NCI-H2227 treated with DMSO at 0.1 percent for 48 hours (cell line): ENCODE measurements at places on chromosomes 5 and 9.

DNA sequence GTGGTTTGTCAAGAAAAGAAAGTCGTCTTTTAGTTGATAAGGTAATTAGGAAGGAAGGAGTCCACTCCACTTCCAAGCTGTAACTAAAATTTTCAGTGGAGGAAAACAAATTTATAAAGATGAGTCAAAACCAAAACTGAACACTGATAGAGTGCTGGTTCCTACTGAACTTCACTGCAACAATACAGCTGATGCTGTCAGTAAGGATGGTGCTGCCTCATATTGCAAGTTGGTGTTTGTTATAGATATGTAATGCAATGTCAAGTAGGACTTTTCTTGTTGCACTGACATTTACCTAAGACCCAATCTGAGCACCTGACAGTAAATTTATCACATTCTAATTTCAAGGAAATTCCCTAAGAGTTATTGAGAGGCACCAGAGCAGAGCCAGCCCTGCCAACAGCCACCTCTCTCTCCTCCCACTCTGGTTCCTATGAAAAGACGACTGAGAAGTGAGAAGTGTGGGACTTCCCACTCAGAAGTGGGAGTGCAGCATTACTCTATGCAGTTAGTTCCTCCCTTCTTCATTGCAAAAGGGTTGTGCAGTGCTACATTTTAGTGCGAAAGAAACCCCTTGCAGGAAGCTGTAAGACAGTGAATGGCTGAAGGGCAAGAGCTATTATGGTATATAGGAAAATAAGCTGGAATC is 350.8 kb downstream of the NFIB start:
- DNase-seq = no peak

DNA sequence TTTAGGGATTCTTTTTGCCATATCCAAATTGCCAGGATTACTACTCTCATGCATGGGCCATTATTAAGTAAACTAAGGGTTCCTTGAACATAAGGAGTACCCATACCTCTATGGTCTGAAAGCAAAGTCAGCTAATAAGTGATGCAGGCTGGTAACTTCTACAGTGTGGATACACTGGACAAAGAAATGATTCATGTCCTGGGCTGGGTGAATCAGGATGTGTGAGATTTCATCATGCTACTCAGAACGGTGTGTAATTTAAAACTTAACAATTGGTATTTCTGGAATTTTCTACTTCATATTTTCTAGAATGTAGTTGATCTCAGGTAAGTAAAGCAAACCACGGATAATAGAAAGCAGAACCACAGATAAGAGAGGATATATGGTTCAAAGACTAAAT is 428.8 kb downstream of the CHSY3 start:
- no peak for DNase-seq

- no peak for DNase-seq
Observed at GRCh38 chr5:28430565-28431178, 1392.3 kb upstream of the CDH9 start.

DNA sequence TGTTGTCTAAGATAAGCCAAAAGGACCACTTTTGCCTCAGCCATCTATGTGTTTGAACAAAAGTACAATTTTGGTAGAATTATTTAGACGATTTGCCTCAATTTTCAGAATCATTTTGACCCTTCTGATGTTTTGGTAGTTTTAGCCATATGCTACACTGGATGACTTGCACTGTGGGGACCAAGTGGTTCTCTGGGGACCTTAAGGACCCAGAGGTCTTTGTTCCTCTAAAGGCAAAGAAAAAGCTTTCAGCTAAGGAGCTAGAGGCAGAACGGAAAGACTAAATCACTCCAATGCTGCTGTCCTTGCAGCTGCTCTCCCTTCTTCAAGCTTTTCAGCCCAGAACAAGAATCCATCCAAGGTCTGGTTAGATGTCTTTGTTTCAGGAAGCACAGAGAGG is 51.0 kb upstream of the APC start:
- no peak for DNase-seq

GRCh38 chr5:168624850-168625364 is 45.7 kb upstream of the PANK3 start:
- DNase-seq = no peak

DNA sequence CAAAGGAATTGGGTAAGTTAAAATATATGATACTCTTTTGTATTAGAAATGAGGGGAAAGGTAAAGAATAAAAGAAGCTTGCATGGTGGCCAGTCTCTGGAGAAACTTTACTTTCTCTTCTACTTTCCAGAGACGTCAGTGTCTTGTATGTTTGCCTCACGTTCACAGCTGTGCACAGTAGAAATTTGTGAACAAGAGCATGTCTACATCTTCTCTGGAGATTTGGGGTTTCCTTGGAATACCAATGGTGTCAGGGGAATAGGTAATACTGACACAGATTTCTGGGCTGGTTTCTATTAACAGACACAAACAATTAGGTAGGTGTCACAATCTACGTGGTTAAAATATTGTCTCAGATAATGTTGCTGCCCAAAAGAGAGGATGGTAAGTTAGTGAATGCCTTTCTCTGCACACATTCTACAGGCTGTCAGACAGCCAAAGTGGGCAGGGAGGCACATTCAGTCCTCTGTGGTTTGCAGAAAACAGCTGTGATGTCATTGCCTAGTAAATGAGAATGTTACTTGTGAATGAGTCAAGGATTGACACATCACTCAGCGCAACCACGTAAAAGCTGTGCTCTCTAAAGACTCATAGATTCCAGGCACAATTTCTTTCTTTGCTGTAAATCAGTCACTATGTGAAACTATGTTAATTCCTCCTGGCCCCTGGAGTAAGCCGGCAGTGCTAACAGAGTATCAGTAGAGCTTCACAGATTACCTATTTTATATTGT is 397.1 kb downstream of the MAN2A1 start:
- DNase-seq = no peak

DNA sequence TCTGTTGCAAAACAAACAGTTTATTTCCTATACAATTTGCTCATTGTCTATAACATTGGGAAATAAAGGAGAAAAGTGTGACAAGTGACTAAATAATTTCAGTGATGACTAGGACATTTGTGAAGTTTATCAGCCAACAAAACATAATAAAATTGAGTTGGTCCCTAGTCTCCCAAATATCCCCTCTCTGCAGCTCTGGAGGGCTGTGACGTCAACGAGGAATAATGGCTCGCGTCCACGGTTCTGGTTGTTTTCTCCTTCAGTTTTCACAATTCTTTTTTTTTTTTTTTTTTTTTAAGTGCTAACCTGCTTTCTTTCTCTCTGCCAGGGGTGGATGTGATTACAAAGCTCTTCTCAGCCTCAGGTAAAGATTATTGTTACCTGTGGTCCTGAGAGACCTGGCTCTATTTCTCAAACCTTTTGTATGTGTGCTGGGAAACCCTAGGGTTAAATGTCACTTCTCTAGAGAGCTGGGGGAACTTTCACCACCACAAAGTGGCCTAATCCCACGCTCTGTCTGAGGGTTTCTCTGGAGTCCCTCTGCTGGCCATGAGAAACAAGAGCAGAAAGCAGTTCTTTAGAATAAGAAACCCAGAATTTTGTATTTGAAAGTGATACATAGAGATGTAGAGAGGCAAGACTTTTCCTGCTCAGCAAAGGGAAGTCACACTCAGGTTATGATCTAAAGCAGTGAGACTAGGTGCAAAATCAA is 36.2 kb upstream of the ANKRD55 start:
- no peak for DNase-seq

- no peak for DNase-seq
Observed at GRCh38 chr9:87732756-87733155, 6.8 kb downstream of the CTSL start.

GRCh38 chr9:111944241-111944866 is 47.7 kb downstream of the UGCG start:
- DNase-seq = no peak

GRCh38 chr9:138112791-138113600 is 235.4 kb downstream of the CACNA1B start:
- no peak for DNase-seq

DNA sequence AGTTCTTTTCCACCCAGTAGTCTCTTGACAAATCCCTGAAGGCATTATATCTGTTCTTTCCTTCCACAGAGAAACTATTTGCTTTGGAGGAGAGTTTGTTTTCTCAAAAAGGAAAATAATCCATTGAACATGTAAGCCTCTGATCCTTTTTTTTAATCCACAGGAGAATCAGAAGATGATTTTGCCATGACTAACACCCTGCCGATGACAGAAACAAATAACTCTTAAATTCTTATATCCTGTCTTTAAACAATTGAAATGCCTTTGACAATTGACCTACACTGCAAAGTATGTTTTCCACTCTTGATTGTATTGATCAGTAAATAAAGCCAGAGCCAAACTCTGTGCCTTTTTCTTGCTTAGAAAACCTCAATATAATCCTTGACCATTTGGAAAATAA is 666.4 kb upstream of the CTNND2 start:
- DNase-seq = no peak

DNA sequence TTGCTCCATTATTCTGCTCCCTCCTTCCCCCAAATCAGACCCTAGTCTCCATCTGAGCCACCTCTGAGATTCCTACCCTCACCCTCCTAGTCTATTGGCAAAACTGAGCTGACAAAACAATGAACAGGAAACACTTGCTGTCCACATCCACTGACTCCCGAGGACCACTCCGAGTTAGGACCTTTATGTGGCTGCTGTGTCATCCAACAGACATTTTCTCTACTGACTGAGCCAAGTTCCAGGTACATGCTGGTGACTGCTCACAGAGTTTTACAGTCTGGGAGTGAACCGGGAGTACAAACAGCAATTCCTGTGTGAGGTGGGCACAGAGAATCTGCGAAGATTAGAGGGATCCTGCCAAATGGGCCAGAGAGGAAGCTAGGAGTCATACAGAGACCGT is 39.2 kb downstream of the CFAP90 start:
- no peak for DNase-seq

GRCh38 chr9:133477992-133478850 is 678 bp downstream of the SLC2A6 start:
- no peak for DNase-seq

DNA sequence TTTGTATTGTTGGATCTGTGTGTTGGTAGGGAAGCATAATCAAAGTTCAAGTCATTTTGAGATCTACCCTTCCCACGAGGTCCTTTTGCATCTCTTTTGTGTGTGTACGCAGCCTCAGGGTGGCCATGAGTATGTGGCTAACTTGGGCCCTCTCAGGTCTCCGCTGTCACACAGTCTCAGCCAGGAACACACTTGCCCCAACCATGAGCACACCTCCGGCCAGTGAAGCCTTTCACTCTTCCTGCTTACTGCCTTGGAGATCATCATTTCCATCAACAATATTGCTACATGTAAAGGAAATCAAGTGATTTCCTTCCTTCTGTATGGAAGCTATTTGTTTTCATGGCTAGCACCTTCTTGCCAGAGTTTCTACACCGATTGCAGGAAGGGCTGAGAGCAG is 13.9 kb downstream of the ZNF346 start:
- DNase-seq = no peak

DNA sequence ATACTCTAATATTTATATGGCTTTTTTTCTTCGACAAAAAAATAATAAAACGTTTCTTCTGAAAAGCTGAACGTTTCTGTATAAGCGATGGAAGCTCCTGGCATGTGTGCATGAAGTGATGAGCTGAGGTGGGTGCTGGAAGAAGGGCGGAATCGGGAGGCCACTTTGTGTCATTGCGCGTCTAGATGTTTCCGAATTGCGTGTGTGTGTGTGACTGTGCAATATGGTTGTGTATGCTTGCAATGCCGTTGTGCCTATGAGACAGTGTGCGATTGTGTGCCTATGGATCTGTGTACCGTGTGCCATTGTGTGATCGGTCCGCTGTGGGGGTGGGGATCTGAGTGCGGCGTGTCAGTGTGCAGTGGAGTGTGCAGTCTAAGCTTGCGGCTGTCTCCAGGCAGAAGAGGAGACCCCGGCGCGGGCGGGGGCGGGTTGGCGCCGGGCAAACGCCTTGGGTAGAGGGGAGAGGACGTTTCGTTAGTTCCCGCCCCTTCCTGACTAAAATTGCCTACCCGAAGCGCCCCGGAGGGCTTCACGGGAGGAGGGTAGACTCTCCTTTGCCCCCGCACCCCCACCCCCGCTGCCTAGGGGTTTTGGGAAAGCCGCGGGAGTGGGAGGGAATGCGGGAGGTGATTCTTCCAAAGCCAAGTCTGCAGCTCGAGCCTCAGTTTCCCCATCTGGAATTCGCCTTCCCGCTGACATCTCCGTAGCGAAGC is 24.2 kb downstream of the PCDHGC5 start:
- peak; percentile 68 for DNase-seq

DNA sequence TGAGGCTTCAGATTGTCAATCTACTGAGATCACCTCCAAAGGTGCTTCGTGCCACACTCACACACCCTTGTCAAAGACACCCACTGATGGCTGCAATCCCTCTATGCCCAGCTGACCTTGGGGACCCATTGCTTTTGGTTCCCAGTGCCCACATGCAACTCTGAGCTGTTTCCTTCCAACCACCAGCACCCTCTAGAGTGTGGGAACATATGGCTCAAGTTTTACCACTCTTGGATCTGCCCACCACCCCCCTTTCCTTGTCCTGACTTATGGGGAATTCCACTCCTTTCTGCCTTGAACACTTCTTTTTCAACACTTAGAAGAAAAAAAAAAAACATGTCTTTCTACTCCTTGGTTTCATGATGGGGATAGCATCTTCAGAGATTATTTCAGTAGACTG is 360.2 kb downstream of the ENC1 start:
- no peak for DNase-seq

DNA sequence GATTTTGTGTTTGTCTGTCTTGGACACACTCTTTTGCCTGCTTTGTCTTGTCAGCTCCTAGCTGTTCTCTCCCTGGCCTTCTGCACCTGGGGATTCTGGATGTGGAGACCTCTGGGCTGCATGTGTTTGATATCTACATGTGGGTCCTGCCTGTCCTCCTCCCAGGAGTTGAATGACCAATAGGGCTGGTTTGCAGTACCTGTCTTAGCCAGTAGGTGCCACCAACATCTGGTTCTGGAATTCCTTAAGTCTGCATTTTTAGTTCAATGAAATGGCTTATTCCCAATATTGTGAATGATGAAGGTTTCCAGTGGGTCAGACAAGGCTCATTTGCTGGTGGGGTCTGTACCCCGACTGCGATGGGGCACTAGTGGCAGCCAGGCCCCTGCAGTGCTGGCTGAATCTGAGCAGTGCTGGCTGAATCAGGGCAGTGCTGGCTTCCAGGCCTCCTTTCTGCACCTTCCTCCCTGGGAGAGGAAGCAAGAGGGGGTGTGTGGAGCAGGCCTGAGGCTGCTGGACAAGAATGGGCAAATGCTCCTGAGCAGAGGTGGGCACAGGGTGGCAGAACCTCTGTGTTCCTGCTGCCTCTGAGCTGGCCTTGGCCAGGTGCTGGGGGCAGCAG is 73.3 kb downstream of the RXRA start:
- no peak for DNase-seq

DNA sequence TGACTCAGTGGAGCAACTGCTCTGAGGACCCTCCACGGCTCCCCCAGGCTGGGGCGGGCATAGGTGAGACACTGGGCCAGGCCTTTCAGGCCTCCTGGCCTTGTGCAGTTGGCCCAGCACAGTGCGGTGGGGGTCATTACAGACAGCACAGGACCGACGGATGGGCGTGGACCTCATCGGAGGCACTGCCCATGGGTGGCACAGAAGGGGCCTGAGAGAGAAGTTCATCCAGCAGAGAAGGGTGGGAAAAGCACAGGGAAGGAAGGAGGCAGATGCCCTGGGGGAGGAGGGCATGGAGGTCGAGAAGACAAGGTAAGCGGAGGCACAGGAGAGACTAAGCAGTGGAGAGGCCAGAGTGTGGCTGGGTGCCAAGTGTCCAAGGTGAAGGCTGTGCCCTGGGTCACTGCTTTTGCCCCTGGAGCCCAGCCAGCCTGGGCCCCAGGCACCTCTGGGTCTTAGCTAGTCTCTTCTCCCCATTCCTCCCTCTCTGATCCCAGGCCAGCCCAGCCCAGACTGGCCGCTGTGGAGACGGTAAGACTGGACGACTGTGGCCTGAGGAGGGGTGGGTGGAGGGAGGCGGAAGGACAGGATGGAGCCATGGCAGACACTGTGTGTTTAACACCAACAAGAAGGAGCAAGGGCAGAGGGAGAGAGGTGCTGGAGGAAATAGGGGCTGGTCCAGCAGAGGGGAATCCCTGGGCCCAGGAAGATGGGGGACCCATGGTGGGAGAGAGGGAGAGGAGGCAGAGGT is 5.7 kb downstream of the IL3 start:
- DNase-seq = no peak
